ENCODE measurements at places on chromosomes 2 and 18.

- peak; percentile 37 for DNase-seq
These were observed at the start of gene GALNT5 for GRCh38 chr2:157257312-157258252. Gene GALNT5, plus strand, starts transcription at chr2:157257705. Its CDS starts 378 bp downstream, at chr2:157258083.

DNA sequence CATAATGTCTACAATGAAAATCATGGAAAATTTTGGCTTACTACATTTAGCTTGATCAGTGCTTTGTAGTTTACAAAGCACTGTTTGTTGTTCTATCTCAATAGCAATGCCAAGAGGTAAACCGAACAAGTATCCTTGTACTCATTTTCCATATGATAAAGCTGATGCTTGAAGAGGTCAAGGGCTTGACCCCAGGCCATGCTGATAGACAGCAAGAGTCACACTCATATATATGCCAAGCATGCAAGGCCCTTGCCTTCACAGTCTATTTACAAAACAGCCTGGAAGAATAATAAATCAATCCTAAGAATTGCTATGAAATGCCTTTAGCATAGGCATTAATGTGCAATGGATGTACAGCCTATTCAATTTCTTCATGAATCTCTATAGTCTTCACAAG lies 71.8 kb downstream of the SLC8A1 start:
- DNase-seq: no peak

GRCh38 chr18:8177330-8178016 lies 431.8 kb upstream of the RAB12 start:
- peak; percentile 19 for DNase-seq

DNA sequence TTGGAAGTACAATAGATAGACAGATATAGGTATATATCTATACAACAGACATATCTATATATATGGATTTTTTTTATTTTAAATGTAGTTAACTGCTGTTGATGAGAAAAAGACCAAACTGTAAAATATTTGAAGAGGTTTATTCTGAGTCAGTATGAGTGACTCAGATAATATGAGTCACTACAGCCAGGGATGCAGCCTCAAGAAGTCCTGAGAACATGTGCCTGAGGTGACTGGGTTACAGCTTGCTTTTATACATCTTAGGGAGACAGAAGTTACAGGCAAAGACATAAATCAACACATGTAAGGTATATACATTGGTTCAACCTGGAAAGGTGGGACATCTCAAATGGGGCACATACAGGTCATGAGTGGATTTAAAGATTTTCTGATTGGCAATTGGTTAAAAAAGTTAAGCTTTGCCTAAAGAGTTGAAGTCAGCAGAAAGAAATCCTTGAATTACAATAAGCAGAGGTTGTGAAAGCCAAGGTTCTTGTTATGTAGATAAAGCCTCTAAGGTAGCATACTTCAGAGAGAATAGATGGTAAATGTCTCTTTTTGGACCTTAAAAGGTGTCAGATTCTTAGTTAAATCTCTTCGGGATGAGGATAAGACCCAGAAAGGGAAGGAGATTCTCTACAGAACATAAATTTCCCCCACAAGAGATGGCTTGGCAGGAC lies 149.9 kb downstream of the RBM43 start:
- peak; percentile 58 for DNase-seq

DNA sequence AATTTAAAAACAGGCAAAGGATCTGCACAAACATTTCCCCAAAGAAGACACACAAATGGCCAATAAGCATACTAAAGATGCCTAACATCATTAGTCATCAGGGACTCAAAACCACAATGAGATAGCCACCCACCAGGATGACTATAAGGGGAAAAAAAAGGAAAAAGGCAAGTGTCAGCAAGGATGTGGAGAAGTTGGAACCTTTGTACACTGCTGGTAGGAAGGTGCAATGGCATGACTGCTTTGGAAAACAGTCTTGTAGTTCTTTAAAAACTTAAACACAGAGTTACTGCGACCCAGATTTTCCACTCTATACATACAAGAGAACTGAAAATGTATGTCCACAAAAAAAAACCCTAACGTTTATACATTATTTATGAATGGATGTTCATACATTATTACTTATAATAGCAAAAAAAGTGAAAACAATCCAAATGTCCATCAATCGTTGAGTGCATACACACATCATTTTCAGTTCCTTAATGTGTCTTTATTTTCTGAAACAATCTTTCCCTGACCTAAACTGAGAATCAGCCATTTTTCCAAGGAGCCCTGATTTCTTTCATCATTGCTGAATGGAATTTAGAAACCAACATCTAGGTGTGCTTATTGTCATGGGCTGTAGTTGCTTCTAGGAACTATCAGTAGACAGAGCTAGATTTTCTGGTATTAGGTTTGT lies 64.7 kb upstream of the TLK1 start:
- peak; percentile 89 for DNase-seq

GRCh38 chr18:48802543-48803290 lies 148.0 kb downstream of the SMAD7 start:
- DNase-seq: no peak

GRCh38 chr2:208320686-208321085 lies 54.6 kb downstream of the PIKFYVE start:
- peak; percentile 25 for DNase-seq

DNA sequence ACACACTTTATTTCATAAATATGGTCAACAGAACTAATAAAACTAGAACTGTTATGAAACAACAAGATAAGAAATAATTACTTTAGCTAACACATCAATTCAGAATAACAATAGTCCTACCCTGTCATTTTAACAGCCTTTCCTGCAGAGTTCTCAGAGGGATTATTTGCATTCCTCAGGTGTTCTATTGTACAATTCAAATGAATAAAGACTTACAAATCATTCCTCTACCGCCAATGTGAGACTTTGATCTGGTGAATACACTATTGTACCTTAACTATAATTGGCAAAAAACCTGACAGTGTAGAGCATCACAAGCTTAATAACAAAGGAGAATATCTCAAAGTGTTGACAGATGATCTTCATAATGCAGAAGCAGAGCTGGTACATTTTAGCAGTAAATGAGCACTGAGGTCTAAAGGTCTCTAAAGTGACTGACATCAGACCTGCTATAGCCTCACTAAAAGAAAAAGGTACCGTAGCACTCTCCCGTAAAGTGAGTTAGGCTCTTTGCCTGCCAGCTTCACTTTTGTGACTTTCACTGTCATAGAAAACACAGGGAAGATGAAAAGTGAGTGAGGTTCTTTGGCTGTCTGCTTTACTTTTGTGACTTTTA lies 118.8 kb upstream of the SP3 start:
- DNase-seq: no peak

DNA sequence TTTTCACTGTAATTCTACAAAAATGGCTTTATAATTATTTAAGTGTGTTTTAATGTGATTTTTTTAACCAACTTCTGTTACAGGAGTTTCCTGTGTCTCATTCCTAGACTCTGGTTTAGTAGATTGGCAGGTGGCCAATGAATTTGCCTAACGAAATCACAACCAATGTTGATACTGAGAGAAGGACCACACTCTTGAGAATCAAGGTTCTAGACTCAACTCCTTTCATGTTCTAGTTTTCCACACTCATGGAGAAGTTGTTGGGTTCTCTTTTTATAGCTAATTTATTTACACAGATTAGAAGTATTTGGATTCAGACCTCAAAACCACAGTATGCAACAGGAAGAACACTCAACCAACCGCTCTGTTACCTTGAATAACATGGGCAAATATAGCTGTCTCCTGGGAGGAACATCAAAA lies 22.6 kb upstream of the USP34 start:
- DNase-seq: peak; percentile 62

DNA sequence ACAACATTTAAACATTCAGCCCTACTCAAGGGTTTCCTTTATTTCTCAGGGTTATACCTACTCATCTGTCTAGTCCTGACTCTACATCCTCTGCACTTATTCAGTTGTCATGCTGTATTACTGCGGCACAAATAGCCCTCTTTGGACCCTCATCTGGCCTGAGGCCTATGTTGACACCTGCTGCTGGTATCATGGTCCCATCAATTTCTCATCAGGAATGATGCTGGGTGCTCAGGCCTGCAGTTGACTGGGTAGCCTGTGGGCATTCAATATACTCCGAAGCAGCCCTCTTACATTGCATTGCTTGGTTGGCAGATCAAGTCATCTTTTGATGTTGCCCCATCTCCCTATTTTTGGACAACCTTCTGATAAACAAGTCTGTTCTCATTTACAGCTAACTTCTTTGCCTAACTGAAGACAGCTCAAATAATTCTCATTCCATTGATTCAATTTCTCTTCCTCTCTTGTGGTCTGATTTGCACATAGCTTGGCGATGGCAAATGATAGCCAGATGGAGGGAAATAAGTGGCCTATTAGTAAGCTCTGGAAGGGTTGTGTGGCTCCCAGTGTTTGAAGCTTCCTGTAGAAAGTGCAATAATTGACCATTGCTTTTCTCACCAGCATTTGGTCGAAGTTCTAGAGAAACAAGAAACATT lies 19.1 kb upstream of the MC4R start:
- no peak for DNase-seq

DNA sequence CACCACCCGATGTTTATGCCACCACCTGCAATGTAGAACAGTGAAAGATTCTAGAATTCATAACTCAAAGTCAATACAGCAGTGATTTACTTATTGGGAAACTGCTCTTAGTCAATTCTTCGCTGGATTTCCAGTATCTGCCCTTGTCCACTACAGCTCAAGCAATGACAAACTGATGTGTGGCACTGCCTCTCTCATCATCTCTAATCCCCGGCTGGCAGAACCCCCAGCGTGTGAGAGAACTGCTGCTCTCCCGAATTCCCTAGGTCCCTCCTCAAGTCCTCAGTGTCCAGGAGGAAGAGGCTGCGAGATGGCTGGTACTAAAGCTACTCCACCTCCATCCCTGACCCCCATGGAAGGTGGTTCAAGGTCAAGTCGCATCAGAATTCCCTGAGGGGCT lies 1.6 kb downstream of the TXNL4A start:
- no peak for DNase-seq

GRCh38 chr2:104849618-104850141 lies 4.2 kb upstream of the POU3F3 start:
- peak; percentile 70 for DNase-seq

DNA sequence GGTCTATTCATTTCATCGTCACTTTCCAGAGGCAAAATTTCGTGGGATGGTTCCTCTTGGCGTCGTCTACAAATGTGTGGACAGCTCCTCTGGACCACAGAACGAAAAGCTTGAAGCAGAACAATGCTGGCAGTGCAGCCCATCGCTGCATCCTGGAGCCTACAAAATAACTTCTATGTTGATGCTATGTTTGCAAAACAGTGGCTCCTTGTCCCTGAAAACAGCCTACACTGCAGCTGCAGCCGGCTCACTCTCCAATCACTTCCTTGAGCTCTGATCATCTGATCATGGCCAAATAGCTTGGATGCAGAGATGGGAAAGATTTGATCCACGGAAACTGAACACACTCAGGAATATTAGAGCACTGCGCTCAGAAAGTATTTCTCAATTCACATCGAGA lies 60.0 kb downstream of the DOCK10 start:
- peak; percentile 63 for DNase-seq

DNA sequence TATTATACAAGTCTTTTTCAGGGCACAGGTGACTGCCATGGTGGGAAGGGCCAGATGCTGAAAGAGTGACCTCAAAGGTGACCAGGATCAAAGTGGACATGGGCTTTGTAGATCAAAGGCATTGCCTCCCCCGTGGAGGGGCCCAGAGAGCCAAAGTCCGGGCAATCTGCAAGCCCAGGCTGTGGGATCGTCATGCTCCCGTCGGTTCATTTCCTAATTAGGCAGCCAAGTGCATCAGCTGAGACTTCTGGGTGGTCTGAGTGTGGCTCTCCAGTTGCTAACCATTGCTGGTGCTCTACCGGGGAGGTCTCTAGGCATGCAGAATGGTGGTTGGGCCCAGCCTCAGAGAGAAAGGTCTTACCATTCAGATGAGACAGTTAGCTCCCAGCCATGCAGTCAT lies 61.6 kb downstream of the TRIB2 start:
- no peak for DNase-seq

DNA sequence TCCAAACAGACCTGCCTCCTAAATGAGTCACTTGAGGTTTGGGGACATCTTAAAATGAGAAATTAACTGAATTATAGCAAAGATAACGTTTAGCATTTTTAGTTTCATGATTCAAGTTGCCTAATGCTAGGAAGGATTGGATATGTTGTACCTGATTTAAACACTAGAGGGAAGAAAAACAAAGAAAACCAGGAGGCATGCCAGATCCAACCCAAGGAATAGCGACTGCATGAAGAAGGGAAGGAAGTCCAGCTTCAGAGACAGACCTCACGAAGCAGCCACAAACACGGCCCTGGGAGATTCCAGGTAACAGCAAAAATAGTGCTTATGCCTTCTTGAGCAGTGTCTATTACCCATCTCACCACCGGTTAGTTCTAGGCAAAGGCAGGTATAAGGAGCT lies 499.9 kb upstream of the SPHKAP start:
- peak; percentile 76 for DNase-seq

- peak; percentile 94 for DNase-seq
These were observed 49.3 kb downstream of the NRP2 start for GRCh38 chr2:205731583-205731981.

- DNase-seq: no peak
These were observed 47.3 kb downstream of the SOCS6 start for GRCh38 chr18:70335892-70336726.

GRCh38 chr18:62839874-62840713 lies 124.8 kb downstream of the PHLPP1 start:
- no peak for DNase-seq

DNA sequence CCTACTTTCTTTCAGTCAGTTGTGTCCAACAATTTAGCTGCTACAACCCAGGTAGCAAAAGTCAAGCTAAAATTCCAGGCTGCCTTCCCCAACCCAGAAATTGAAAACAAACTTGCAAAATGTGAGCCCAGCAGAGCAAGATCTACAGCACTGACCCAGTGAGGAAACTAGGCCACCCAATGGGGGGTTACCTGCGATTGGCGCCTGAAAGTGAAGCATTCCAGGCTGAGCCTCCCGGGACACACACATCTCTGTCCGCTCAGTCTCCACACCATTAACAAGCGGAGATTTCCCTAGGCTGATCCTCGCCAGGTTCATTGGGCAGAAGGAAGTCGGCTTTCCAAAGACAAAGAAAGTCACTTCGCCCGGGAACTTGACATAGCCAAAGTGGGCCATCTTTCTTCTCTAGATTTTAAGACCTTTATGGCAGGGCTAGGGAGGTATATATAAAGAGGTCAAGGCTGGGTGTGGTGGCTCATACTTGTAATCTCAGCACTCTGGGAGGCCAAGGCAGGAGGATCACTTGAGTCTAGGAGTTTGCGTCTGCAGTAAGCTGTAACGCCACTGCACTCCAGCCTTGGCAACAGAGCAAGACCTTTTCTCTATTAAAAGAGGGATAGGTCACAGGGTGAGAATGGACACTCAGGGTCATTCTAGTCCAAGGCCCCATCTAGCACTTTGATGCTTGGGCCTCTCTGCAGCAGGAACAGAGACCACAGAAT lies 53.6 kb downstream of the TTC32 start:
- DNase-seq: no peak

DNA sequence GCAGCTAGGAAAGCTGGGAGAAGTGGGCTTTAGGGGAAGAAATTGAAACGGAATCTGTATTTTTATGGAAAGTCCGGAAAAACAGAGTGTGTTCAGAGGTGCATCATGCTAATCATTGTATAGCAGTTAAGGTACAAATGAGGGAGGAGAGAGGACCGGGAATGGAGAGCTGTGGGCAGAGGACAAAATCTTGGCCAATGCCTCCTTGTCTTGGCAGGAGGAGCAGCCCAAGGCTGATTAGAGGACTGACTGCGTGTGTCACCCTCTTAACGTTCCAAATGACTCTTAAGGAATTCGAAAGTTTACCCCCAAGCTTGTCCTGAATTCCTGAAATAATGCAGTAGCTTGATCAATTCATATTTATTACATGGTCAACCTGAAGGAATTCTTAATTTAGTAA lies 81.0 kb downstream of the ZNF236 start:
- peak; percentile 4 for DNase-seq

Measured in fibroblast of pulmonary artery (primary cell).